Natural killer cell (primary cell): ENCODE measurements at places on chromosomes 3 and 15. TPM values are rescaled to one million over a fixed set of nuclear protein-coding genes. Genes with fewer than 3 reads are reported as not detected.

GRCh38 chr3:1404270-1404962 lies 311.6 kb downstream of the CNTN6 start:
- no peak for DNase-seq

DNA sequence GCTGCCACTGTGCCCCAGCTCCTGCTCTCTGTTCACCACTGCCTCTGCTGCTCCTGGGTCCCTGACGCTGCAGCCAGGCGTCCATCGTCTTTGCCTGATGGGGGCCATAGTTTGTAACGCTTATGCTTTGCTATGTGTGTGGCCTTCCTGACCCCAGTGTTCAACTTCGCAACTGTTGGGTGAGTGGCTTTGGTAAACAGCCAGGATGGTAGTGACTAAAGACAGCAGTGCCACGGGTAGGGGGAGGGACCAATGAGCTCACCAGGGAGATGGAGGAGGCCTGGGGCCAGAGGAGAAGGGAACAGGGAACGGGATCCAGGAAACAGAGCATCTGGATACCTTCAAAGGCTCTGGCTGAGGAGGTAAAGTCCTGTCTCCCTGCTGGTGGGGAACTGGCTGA lies 75.9 kb upstream of the ALDH1L1 start:
- DNase-seq, result no peak

GRCh38 chr3:45583021-45583851 lies 11.3 kb upstream of the LIMD1 start:
- DNase-seq, result no peak

GRCh38 chr3:180278583-180279188 lies 241.9 kb upstream of the PEX5L start:
- DNase-seq, result no peak

The ECE2 gene
- total RNA-seq, result not detected

GRCh38 chr15:66433726-66434125 lies 47.0 kb downstream of the MAP2K1 start:
- no peak for DNase-seq

The RARRES1 gene
- not detected for total RNA-seq

GRCh38 chr15:63420333-63420747 lies 38.7 kb upstream of the CA12 start:
- no peak for DNase-seq

GRCh38 chr3:139388821-139389551 lies 461 bp downstream of the COPB2 start:
- DNase-seq, result no peak

The OIP5 gene
- 0.29 TPM for total RNA-seq

DNA sequence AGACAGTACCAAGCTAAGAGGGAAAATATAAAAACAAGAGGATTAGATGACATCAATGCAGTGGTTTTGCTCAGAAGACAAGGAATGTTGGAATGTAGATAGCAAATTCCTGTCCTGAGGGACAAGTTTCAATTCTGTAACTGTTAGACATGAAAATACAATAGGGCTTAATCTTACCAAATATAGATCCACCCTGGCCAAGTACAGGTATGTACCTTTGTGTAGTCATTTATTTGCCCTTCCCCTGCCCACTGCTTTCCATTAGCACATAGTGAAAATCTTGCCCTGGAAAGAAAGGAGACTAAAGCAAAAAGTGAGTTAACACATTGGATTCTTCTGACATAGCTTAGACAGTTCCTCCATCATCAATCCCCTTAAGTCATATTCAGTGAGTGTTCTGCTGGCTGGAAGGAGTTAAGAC lies 389.0 kb upstream of the THBS1 start:
- no peak for DNase-seq

The NANOGP8 gene
- not detected for total RNA-seq

DNA sequence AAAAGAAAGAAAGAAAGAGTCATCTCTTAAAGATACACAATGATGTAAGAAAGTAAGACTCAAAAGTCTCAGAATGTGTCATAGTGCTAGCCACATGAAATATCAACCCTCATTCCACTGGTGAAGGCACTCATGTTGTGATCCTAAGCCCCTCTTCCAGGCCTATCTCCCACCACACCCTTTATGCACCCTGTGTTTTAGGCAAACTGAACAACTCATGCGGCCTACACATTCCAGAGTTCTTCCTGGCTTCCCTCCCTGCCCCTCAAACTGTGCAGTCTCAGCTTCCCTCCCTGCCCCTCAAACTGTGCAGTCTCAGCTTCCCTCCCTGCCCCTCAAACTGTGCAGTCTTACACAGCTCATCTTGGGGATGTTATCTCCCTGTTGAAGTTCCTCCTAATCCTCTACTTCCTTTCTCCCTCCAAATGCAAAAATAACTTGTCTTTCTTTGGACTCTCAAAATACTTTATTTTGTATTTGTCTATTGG lies 69.0 kb upstream of the FNDC3B start:
- DNase-seq, result no peak

DNA sequence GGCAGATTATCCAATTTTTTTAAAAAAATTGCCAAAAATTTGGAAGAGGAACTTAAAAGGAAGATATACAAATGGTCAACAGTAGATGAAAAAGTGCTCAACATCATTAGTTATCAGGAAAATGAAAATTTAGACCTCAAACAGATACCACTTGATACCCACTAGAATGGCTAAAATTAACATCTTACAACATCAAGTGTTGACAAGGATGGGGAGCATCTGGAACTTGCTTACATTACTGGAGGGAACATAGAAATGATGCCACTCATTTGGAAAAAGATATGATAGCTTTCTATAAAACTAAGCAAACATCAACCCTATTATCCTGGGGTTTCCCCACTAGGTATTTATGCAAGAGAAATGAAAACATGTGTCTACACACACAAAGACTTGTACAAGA lies 284.5 kb upstream of the CHRNA7 start:
- no peak for DNase-seq

DNA sequence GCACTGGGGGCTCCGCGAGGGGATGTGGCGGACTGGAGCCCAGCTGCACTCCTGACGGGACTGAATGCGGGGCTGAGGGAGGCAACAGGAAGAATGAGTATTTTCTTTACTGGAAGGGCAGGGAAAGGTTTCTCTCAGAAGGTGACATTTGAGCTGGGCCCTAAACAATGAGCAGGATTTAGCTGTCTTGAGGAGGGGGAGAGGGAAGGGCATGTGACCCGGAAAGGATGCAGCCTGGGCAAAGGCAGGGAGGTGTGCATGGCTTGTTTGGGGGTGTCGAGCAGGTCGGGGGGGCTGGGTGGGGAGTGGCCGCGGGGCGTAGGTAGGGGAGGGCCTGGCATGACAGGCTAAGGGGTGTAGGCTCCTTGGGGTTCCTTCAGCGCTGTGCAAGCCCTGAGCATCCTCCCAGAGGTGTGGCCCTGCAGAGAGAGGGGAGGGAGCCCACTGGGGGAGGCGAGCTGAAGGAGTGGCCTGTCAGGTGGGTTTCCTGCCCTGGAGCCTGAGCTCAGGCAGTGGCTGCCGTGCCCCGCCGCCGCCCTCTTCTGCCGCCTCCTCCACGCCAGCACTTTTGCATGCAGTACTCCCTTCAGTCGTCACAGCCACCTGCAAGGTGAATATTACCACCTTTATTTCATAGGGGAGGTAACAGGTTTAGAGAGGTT lies 17.2 kb upstream of the ANKDD1A start:
- DNase-seq, result peak; percentile 42

The IL20RB gene
- total RNA-seq, result 3.6 TPM

DNA sequence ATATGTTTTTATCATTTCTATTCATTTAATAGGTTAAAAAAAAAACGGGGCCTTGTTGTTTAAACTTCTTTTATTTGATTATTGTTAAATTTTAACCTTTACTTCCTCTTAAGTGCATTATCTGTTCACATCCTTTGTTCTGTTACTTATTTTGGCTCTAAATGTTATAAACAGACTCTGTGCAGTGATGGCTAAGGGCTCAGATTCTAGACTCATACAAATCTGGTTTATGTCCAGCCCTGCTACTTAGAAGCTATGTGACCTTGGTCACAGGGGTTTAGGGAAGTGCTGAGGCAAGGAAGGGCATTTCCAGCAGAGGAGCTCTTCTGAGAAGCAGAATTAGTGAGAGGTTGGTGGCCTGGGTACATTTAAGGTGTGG lies 55.3 kb upstream of the VILL start:
- no peak for DNase-seq

The PAQR9 gene
- not detected for total RNA-seq

The SKIL gene
- total RNA-seq, result 96.3 TPM

DNA sequence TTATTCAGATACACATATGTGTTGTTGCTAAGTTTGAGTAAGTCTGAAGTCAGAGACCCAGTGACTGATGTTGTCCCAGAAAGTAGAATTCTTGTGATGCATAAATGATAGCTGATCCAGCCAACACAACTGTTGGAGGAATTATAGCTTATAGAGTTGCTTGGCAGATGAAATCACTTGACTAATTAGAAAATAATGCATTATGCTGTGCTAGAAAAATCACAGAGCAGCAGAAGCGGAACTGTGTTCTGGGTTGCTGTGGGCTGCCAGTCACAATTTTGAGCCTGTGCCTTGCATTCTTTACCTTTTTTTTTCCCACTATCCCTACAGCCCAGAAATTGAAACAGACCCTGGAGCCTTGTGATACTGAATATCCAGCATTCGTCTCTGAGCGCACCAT lies 90.0 kb upstream of the LRTM1 start:
- DNase-seq, result no peak

DNA sequence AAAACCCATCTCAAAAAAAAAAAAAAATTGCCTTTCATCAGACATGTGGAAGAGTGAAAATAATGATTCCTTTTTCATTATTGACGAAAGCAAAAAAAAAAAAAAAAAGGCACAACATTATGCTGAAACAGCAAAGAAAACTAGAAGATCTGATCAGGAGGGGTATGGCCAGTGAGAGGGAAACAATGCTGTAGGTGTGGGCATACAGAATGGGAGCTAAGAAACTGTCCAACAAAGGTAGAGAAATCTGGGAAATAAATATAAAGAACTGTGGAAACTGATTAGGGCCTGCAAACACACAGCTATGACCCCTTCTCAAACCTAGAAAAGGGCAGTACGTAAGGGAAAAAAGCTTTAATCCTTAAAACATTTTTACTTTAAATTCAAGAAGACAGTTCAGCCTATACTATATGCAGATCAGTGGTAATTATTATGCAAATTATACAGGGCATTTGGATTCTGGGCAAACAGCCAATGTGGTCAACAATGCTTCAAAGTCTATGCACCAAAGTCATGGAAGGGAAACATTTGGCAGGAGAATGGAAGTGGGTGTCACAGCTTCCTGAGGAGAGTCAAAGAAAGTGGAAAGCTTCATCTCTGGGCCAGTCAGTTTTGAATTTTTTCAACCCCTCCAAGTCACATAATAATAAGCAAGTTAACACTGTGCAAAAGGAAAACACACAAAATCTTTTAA lies 68.3 kb upstream of the SLC12A8 start:
- no peak for DNase-seq

GRCh38 chr3:96370637-96371036 lies 443.8 kb upstream of the EPHA6 start:
- no peak for DNase-seq

GRCh38 chr3:20060974-20061685 lies 20.9 kb downstream of the KAT2B start:
- no peak for DNase-seq

DNA sequence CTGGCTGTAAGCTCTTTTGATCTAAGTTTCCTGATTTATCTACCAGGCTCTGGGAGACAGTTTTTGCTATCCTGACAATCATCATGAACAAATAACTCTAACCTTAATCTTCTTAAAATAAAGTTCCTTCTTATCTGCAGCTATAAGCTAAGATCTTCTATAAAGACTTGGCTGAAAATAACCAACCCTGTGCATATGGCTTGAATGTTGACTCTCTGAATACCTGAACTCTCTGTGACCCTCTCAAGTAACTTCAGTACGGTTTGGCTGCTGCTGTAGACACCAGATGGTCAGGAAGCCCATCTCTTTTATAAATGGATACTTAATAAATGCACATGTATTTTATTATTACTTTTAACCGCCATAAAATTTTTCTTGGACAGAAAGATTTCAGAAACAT lies 412.4 kb upstream of the CBLB start:
- DNase-seq, result no peak

DNA sequence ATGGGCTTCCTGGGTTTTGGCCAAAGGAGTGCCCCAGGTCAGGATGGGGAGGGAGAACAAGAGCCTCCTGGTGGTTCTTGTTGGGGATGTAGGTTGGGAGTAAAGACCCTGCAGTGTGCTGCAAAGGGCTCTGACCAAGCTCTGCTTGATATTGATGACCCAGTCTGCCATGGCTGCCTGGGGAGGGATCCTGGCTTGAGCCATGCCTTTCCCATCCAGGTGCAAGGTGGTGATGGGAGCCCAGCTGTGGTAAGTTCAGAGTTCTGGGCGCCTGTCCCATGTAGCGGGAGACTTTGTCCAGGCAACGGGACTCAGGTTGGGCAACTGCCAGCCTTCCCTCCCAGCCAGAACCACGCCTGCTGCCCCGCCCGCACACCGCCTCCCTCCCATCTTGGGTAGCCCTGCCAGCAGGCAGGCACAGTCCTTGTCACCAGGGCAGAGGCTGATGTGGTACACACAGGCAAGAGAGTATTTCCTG lies 2.6 kb downstream of the GNAI2 start:
- DNase-seq, result peak; percentile 37

The FBXL2 gene
- not detected for total RNA-seq
